ENCODE measurements at places on chromosomes 12 and 14.

DNA sequence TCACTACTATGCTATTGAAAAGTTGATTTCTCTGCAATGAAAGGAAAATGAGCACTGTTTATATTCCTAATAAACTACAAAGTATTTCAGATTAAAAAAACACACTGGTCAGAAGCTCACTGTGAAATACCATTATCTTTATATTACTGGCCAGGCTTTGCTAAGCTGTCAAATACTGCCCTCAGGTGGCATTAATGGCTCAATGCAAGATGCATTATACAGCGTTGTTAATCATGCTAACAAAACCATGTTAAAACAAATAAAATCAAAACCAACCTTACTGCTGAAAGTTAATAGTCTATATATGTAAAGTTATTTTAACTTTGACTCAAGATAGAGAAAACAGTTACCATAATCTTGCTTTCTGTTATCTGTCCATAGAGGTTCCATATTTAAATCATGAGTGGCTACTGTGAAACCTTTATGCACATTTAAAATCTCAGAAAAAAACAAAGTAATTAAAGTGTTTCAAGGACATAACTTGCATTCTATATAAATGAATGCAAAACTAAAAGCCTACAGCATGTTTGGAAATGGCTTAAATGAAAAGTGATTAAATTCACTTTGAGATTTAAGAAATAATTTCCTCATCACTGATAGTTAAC lies 121.7 kb downstream of the RALGAPA1 start:
- peak; percentile 17 for DNase-seq

- DNase-seq: no peak
Measured at GRCh38 chr14:46793144-46793543, 141.6 kb upstream of the RPL10L start.

DNA sequence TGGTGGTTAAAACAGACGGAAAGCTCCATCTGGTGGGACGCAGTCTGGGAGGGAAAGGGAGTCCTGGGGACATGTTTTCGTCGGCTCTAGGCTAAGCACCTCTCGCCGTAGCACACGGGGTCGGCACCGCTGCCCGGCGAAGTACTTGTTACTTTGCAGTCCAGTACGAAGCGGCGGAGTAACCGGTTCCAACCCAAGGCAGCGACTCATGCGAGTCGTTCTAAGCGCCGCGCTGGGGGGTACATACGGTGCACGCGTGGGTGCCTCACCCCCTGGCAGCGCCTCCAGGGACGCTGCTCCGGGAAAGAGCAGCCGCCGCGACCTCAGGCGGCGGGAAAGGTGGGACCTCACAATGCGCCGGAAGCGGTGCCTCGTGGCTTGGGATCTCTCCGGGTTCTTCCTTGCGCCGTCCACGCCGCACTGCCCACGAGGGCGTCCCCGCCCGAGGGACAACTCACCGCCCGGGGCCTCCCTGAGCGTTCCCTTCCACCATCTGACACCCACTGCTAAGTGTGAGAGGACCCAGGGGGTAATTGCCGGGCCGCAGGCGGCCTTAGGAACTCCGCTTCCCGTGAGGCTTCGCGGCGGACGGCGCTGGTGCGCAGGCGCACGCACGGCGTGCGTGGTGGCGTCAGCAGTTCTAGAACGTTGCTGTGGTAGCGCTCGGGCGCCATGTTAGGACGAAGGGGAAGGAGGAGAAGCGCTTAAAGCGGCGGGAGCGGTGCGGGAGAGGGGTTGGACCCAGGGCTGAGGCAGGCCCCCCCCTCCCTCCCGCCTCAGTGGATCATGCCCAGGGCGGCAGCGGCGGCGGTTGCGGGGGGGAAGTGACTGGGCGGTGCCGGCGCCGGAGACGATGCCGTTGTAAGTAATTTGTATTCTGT lies at the start of gene PAPOLA:
Gene PAPOLA, plus strand, starts transcription at position 643 of the 881 bp plus-strand sequence. Its CDS starts 211 bp downstream, at position 854.
- DNase-seq: peak; percentile 89

DNA sequence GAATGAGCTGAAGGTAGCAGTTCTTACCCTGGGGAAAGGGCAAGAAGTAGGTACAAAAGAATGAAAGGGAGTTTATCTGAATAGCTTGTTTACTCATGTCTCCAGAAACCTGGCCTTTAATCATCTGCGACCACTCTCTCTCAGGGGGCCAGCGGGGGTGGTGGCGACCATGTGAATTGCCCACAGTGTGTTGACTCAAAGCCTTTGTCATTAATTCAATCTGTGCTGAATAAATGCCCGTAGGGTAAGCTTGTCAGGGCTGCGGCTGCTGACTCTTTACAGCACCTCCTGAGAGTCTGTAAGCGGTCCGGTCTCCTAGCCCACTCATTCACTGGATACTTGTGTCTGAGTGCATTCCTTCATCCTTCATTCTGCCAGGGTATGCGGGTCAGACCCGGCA lies 874.4 kb downstream of the SLC6A15 start:
- no peak for DNase-seq

DNA sequence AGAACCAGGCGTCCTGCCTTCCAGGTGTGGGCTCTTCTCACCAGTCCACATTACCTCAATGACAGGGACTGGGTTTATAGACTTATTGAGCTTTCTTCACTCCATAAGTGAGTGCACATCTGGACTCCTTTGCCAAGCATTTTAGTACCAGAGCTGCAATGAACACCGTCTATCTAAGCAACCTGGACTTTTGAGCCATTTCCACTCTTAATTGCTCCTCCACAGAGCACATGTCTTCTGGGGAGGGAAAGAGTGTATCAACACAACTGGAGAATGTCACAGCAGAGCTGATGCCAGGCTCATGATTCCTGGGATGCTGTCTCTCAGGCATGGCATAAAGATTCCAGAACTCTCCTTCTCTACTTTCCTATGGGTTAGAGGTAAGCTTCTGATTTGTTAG lies 43.0 kb upstream of the BDKRB2 start:
- no peak for DNase-seq

All from Caki2 (cell line).